CD4-positive, alpha-beta T cell treated with Interleukin-10 for 1 hour (primary cell): ENCODE measurements at places on chromosomes 12 and 14.

DNA sequence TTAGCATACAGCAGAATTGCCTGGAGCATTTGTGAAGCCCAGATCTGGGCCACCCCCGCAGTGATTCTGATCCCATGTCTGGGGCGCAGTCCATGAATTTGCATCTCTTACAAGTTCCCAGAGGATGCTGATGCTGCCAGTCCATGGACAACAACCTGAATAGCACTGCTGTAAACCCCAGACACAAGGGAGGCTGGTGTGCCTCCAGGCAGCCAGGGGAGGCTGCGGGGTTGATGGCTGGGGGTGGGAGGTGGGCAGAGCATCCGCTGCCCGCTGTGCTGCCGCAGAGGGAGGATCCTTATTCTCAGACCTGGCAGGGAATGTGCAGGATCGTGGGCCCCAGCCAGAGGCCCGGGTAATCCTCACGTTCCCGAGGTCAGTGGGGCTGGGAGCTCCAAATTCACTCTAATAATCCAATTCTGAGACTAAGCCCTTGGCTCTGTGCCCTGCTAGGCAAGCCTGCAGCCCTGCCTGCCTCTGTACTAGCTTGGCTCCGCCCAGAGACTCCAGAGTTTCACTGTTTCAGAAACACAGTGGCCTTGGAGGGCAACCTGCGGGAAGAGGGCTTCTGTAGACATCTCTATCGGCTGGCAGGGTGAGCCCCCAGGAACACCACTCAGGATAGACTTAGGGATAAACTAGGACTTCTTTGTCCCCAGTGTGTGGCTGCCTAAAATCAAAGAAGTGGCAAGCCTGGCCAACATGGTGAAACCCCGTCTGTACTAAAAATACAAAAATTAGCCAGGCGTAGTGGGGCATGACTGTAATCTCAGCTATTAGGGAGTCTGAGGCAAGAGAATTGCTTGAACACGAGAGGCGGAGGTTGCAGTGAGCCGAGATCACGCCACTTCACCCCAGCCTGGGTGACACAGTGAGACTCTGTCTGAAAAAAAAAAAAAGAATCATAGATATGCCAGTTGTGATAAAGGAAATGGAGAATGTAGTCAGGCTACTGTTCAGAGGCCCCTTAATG is 17.8 kb upstream of the MLEC start:
- no peak for DNase-seq

DNA sequence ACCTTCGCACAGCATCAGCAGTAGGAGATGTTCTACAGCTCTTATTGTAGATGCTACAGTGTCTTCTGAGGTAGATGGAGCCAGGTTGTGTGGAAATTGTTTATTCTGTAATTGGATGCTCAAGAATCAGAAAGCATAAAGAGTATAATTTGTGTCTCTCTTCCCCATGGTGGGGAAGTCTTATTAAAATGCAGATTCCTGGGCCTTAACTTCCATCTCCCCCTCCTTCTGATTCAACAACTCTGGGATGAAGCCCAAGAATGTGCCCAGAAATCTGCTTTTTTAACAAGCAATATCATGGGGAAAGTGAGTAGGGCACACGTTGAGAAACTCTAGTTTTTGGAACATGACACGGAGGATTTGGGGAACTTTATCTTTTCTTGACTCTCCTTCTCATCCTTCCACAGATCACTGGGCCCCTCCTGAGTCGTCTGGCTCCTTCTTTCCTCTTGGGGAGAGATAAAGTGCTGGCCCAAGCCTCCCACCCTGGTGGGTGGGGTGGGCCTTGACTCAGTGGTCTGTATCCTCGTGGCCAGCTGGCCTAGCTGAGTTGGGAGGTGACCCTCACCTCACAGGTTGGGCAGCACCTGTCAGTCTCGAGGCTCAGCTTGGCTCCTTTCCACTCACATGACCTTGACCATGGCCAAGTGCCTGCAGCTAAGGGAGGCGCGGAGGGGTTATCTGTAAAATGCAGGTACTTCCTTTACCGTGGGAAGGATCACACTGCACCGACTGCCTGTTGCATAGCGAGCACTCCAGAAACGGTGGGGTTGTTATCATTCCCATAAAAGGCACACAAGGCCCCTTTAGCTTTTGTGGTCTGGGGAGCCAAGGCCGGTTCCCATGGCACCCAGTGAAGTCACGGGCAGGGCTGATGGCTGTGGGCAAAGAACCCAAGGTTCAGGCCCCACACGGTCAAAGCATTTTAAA is 141.9 kb downstream of the CHST11 start:
- no peak for DNase-seq

DNA sequence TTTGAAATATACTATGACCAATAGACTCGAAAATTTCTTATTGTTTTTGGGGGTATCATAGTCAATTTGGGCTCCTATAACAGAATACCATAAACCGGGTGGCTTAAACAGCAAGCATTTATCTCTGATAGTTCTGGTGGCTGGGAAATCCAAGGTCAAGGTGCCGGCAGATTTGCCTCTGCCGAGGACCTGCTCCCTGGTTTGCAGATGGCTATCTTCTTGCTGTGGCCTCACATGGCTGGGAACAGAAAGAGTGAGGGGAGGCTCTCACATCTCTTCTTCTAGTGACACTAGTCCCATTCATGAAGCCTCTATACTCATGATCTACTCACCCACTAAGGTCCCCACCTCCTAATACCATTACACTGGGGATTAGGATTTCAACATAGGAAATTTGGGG is 70.7 kb downstream of the BORCS5 start:
- no peak for DNase-seq

DNA sequence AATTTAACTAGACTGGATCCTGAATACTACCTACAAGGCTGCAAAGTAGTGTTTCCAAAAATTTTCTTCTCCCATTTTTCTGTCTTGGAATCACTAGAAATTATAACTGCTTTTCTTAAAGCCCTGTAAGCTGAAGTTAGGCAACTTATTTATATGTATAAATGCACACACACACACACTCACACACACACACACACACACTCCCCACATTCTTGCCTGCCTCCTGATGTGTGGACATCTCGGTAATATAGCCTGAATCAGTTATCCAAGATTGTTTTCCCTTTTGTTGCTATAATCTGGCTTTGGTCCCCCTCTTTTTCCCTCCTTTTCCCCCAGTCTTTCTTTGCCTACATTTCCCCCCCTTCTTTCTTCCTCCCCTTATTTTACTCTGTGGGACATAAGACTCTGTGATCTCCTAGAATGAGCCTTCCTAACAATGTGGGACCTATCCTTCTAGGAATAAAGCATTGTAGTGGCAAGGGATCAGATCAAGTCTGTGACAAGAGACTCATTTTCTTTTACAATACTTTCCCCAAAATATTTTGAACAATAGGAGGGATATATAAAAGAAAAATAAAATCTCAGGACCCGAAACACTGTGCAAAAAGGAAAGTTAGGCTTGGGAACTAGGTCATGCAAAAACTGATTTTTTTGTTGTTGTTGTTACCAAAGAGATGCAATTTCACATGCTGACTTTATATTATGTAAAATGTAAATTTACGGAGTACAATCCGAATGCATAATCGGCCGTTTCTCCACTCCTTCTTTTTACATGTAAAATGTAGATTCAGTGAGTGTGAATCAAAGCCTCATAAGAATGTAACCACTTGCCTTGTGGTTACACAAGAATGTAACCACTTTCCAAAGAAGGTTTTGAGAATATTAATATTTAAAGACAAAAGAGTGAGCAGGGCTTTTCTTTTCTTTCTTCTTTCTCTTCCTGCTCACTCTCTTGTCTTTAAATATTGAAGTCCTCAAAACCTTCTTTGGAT is 26.3 kb upstream of the CD69 start:
- no peak for DNase-seq

- no peak for DNase-seq
These were observed 57.9 kb downstream of the ANO6 start for GRCh38 chr12:45273717-45274271.

- no peak for DNase-seq
These were observed 548.6 kb upstream of the TBX3 start for GRCh38 chr12:115232455-115233156.

DNA sequence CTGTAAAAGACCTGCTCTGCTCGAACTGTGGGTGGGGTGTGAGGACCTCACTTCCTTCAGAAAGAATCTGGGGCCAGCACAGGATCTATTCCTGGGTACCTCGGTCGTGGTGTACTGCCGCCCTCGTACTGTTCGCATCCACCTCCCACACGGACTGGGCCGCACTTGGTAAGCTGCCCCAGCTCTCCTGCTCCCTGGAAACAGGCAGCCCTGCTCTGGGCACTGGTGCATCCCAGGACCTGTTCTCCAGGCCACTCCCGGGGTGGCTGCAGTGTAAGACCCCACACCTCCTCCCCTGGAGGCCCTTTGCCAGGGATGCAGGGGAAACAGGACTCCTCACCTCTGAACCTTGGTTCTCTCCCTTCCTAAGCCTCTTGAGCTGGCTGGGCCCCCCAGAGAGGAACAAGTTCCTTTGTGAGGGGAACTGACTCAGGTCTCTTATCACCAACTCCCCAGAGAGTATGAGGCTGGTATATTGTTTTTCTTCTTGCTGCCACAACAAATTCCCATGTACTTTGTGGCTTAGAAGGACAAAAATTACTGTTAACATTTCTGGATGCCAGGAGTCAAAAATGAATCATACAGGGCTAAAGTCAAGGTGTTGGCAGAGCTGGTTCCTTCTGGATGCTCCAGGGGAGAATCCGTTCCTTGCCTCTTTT is 276.5 kb downstream of the NUAK1 start:
- DNase-seq = no peak

DNA sequence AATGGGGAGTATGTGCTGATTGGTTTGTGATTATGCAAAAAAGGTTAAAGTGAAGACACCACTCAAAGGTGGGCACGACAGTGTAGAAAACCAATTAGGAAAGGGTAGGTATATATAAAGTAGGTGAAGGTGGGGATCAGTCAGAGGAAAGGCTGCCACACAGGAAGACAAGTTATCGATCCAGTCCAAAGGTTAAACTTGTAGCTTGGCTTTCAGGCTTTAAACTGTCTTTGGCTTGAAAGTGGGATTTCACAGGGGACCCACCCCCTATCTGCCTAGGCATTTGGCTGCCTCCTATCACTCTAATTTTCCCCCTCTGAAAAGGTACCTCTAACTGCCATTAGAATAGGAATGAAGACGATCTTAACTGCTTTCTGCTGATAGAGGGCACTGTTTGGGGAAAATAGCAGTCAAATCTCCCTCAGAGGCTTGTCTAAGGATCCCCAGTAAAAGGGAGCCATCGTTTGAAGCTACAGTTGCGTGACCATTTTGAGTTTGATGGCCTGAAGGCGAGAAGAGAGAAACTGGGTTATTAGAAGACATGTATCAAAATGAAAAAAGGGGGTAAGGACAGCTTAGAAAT is 250.2 kb downstream of the GPHN start:
- no peak for DNase-seq

- no peak for DNase-seq
These were observed 83.3 kb upstream of the PPM1H start for GRCh38 chr12:63018273-63018672.

GRCh38 chr14:58873228-58873953 is 235.6 kb downstream of the DACT1 start:
- no peak for DNase-seq

GRCh38 chr12:32285489-32285888 is 113.9 kb upstream of the FGD4 start:
- DNase-seq = no peak

DNA sequence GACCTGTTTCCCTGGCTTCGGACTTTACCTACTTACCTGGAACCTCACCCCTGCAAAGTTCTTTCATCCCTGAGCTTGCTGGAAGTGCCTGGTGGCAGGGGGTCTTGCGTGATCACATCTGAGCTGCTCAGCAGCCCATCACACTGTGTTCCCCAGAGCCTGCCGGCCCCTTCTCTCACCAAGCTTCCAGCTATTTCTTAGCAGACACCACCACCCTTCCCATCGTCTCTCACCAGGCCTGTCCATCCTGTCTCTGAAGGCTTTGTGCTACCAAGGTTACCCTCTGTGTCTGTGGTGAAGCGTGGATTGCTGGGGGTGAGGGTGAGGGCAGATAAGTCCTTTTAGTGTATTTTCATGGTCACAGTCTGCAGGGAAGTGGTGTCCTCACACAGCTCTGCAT is 78.8 kb upstream of the NRXN3 start:
- DNase-seq = no peak

GRCh38 chr14:51979088-51979709 is 10.1 kb upstream of the RTRAF start:
- peak; percentile 83 for DNase-seq

GRCh38 chr12:48985475-48985897 is 7.4 kb downstream of the WNT1 start:
- no peak for DNase-seq

DNA sequence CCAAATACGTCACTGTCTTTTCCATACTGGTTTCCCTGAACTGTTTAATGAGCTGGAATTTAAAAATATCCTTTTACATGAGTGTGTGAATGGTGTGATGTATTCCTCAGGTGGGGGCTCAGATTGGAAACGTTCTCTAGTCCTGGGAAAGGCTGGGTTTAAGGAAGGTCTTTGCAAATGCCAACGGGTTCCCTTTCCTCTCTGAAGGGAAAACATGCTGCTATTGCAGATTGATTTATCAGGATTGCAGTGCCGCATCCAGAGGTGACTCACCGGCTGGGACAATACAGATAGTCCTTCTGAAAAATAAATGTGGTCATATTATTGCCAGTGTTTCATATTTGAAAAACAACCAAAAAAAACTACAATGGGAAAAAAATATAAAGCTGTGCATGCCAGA is 193.1 kb upstream of the FLRT2 start:
- DNase-seq = no peak

GRCh38 chr14:62670526-62670925 is 374.7 kb downstream of the KCNH5 start:
- no peak for DNase-seq

GRCh38 chr12:59036973-59037762 is 116.9 kb upstream of the LRIG3 start:
- DNase-seq = no peak

DNA sequence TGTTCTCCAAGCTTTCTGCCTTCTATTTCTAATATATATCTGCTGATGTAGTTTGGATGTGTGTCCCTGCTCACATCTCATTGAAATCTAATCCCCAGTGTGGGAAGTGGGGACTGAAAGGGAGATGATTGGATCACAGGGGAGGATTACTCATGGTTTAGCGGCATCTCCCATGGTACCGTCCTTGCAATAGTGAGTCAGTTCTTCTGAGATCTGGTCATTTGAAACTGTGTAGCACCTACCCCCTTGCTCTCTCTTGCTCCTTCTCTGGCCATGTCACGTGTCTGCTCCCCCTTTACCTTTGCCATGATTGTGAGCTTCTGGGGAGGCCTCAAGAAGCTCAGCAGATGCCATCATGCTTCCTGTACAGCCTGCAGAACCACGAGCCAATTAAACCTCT is 26.2 kb upstream of the ALX1 start:
- no peak for DNase-seq

- DNase-seq = no peak
These were observed 54.2 kb downstream of the LGMN start for GRCh38 chr14:92693998-92694795.

DNA sequence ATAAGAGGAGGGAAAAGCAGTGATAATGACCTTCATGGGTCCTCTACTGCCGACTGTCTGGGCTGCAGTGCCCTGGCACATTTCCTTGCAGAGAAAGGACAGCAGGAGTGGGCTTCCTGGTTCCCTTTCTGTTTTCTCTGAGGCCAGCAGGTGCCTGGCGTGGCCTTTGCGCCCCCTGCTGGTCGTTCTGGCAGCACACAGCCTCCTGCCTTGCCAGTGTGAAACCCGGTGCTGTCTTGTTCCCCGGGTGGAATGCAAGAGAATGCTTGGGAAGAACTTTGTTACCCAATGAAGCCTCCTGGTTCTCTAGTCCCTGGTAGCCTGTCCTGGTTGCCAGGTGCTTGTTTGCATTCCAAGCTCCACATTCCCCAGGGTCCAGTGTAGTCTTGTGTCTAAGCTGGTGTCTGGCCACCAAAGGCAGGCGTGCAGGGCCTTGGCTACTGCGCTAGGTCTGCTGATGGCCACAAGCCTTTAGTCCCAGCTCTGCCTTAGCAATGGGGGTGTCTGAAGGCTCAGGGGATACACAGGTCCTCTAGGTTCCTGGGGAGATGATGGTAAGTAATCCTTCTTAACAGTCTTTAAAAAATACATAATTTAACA is 1392.4 kb upstream of the TMEM132C start:
- peak; percentile 58 for DNase-seq
